ENCODE measurements at places on chromosomes 7 and 10.
A peak's percentile ranks its signal among the peaks of the same experiment; 100 is the strongest.

- no peak for DNase-seq
Measured at GRCh38 chr7:26535483-26536007, 243.9 kb downstream of the SNX10 start.

- peak; percentile 22 for DNase-seq
Measured at GRCh38 chr7:18663321-18663720, 167.8 kb downstream of the HDAC9 start.

- DNase-seq = no peak
Measured at GRCh38 chr10:66187053-66187733, 738.6 kb upstream of the LRRTM3 start.

- DNase-seq = peak; percentile 39
Measured at GRCh38 chr10:58641095-58641531, 128.4 kb downstream of the BICC1 start.

GRCh38 chr7:91491868-91492267 lies 227.6 kb downstream of the FZD1 start:
- DNase-seq = no peak

DNA sequence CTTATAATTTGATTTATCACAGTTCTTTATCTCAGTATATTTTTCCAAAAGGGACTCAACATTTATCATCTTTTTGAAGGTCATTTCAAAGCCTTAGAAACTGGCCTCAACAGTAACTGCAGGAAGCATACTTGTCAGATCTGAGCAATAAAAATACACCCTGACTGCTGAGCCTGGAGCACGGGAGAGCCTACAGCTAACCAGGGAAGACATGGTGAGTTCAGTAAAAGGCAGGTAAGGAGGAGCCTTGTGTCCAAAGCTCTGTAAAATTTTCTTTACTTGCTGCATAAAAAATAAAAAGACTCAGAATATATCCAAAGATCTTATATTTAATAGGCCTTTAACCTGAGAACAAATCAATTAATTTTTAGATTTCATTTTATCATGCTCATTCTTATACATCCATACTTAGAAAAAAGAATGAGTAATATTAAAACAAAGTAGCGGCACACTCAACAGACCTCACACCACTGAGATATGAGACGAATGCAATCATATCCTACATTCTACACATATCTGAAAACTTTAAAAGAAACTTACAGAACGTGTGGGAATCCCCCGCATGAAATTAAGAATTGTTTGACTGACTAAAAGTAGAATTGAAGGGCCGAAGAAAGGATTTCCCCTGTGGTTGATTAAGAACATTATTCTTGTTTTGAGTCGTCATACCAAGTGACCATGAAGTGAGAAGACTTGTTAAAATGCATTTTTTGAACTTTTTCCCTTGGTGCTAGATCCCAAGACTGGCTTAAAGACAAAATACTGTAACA lies 296.4 kb upstream of the MKLN1 start:
- no peak for DNase-seq

- DNase-seq = peak; percentile 83
Measured at GRCh38 chr10:58266003-58266825, 1.5 kb downstream of the IPMK start.

DNA sequence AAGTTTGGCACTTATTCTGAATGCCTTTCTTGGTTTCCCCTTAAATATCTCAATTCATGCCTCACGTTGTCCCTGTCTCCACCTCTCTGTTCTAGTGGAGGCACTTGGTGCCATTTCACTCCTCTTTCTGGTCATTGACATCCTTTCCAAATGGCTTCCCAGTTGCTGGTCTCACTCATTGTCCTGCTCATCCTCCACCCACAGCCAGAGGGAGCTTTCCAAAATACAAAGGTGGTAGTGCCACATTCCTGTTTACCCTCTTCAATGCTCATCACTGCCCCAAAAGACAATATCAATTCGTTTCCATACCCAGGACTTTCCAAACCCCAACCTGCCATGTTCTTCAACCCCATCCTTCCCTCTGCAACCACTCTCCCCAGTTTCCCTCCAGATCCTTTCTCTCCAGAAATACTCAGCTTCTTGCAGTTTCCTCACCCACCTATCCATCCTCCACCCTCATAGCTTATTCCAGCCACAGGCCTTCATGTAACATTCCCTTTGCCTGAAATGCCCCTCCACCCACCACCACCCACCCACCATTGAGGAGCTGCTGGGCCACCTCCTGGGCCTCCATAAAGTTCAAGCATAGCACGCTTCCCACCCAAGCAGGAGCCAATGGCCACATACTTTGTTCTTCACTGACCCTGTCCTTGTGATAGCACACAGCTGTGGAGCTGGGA lies 63.1 kb upstream of the ADRB1 start:
- no peak for DNase-seq

DNA sequence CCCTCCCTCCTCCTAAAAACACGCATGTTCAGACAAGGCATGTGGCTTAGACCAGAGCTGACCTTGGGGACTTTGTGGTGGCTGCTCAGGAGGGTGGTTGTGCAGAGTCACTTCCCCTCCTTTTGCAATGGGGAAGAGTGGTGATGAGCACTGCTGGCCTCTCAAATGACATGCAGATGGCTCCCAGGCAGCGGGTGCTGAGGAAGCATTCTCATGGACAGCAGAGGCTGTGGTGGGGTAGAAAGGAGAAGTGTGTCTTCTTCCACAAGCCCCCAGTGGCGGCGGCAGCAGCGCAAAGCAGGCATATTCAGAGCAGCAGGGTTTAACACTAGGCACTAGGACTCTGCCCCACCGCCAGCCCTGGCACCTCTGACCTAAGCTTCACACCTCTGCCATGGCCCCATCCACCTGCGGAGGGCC lies 105.9 kb upstream of the ANLN start:
- DNase-seq = peak; percentile 98

DNA sequence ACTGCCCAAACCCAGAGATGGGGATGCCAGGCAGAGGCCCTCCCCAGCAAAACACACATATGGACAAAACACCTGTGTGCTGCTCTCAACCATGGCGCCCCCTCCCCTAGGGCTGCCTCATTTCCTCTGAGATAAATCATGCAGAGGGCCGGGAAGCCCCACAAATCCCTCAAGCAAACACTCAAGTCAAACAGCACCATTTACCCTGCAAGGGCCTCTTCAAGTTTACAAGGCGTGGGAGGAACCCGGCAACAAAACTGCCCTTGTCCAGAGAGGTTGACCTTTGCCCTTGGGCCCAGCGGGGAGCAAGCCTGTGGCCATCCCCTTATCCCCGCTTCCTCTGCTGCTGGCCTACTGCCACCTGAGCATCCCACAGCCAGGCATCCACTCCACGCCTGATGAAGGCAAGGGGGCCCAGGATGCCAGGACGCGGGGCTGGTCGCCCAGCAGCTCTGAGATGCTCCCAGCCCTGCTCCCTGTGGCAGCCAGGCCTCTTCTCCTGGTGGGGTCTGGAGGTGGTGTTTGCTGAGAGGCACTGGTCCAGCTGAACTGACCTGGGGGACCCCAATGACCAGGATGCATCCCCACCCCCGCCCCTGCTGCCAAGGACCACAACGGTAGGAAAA lies 77.4 kb downstream of the DLG5 start:
- no peak for DNase-seq

DNA sequence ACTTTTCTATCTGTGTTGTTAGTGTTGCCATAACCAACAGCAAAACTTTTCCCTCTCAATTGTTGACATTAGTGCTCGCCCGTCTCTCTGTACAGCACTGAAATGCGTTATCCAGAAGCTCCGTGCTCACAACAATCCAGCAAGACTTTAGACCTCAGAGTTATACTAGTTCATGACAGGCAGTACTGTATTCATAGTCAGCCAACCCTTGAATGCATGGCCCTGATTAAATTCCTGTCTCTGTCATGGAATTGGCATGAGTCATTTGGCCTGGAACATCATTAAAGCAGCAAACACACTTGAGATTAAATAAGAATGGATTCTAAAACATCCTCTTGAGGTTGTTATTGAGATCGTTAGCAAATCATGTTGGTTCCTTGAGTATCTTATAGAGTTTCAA lies 405.5 kb upstream of the C7orf33 start:
- no peak for DNase-seq

GRCh38 chr7:16914771-16915170 lies 33.0 kb upstream of the AGR3 start:
- no peak for DNase-seq

GRCh38 chr10:813286-813685 lies 118.2 kb downstream of the LARP4B start:
- no peak for DNase-seq

DNA sequence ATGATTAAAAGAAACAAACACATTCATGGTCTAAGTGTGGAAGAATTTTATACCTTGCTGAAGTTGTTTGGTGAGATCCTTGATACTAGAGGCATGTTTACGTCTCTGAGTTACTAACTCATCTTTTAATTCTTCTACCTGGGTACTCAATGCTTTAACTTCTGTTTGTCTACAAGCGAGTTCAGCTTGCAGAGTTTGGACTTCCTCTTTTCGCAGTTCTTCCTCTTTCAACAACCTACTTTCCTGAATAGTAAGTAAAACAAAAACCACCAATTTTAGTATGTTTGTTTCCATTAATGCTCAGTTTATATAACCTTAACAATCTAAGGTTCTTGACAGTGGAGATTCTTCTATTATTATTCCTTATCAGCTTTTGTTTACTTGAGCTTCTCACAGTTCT lies 42.9 kb downstream of the CCDC186 start:
- DNase-seq = peak; percentile 46

GRCh38 chr7:11707606-11708193 lies 124.3 kb downstream of the THSD7A start:
- no peak for DNase-seq

DNA sequence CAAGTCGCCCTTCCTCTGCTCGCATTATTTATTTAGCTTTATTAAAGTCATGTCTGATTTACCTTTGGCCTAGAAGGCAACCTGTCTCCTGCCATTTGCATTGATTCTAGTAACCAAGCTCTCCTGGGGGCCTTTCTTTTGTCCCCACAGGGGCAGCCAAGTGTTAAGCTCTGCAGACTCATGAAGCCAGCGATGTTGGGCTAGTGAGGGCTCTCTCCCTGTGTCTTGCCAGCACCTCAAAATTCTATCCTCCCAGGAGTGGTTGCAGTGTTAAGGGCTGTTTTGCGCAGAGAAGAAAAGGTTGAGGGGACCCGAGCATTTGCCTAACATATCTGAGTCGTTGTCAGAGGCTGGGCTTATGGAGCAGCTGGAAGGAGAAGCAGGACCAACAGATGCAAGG lies 61.9 kb downstream of the AOC1 start:
- DNase-seq = no peak

DNA sequence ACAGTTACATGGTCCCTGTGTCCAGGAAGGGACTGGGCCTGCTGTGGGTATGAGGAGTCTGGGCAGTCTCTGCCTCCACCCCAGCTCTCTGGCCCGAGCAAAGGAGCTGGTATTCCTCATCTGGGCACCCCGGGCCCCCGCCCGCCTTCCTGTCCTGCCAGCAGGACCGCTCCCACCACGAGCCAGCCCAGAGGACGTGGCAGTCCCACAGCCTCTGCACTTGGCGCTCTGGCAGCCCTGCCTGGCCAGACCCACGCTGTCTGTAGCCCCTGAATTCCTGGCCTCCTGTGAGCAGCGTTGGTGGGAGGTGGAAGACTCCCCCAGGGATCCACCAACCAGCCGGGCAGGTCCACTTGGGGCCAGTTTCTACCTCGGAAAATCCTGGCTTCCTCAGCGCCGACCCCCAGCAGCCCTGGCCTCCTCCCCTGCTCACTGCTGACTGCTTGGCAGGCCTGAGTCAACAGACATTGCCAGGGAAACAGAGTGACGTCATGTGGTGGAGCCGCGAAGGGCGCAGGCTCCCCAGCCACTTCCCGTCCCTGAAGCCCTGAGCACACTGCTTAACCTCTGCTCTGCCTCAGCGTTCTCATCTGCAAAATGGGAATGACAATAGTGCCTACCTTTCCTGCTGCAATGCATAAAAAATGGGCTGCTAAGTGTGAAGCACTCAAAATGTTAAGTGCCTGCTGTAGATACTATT lies 21.6 kb upstream of the LIMK1 start:
- DNase-seq = peak; percentile 83

GRCh38 chr10:113487154-113487553 lies 65.7 kb upstream of the HABP2 start:
- no peak for DNase-seq

DNA sequence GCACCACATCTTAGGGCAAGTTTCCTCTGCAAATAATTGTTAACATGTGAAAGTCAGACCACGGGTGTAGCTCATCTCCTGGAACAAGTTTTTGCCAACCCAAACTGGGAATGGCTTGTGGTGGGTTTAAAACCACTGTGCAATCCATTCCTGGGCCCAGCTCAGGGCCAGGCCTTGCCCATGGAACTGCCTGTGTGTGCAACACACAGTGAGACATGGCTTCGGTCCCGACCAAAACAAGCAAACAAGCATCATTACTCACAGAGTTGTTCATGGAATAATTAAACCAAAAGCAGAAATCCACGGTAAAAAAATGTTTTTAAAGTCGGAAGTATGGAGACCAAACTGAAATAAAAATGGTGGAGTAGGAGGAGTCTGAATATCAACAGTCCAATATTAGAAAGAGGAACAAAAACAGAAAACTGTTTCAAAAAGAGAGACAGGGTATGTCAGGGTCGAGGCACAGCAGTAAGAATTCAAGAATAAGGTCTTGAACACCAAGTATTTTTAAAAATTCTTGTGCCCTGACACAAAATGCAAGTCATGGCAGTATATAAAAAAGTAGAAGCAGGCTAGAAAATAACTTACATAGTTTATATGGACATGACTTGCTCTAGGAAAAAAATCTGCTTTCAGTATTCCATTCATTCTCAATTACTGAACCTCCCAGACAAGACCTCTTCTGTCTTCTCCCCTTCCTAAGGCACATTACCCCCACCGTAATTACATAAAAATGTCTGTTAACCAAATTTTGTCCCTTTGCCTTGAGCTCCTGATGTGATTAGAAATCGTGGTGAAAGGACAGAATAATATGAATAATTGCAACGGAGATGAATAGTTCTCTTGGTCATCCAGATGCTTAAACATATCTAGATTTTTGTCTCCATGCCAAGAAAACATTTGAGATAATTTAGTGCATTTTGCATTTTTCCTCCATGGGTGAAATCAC lies 88.4 kb downstream of the FAS start:
- no peak for DNase-seq

GRCh38 chr7:134632937-134633540 lies 13.6 kb upstream of the BPGM start:
- peak; percentile 18 for DNase-seq

DNA sequence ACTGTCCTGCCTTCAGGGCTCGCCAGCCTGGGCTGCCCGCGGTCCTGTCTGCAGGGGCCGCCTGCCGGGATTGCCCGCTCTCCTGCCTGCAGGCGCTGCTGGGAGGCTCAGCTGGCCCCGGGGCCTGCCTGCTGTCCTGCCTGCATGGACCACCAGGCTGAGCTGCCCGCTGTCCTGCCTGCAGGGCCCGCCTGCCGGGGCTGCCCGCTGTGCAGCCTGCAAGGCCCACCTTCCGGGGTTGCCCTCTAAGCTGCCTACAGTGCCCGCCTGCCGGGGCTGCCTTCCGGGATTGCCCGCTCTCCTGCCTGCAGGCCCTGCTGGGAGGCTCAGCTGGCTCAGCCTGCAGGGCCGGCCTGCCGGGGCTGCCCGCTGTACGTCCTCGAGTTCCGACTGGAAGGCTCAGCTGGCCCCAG lies 164.4 kb downstream of the GLRX3 start:
- DNase-seq = peak; percentile 8

GRCh38 chr10:124249812-124250432 lies 156.5 kb upstream of the CHST15 start:
- peak; percentile 35 for DNase-seq
